ENCODE measurements at places on chromosomes 4 and X.

- peak; percentile 10 for DNase-seq
Measured at GRCh38 chrX:73400136-73400748, 46.6 kb upstream of the CDX4 start.

- DNase-seq = peak; percentile 79
Measured at GRCh38 chr4:108492816-108493595, 127.4 kb upstream of the RPL34 start.

DNA sequence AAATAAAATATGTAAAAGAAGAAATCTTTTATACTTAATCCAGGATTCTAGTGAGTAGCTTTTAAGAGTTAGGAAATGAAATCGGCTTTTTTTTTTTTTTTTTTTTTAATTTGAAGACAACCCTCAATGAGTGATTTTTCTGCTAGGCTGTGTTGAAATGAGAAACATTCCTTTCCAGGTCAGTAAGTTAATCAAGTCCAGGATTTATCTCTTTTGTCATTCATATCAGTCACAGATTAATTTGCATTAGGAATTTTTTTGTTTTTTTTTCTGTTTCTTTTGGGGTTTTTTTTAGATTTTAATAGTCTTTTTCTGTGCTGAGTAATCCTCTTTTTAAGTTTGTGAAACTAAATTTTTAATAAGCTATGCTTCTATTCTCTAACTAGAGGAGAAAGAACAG lies 448.1 kb downstream of the ADGRL3 start:
- DNase-seq = no peak

GRCh38 chr4:53941331-53941730 lies 123.1 kb downstream of the CHIC2 start:
- DNase-seq = no peak

- no peak for DNase-seq
Measured at GRCh38 chr4:40662962-40663604, 33.4 kb upstream of the RBM47 start.

DNA sequence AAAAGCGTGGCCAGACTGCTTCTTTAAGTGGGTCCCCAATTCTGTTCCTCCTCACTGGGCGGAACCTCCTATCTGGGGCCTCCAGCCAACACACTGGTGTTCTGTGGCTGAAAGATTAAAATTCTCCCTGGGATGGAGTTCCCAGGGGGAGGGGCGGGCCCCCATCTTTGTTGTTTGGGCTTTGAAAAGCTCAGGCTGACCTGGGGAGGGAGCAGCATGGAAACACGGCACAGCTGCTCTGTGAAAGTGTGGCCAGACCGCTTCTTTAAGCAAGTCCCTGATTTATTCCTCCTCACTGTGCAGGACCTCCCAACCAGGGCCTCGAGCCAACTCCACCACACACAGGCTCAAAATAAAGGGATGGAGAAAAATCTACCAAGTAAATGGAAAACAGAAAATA lies 219.5 kb downstream of the TMEM47 start:
- no peak for DNase-seq

DNA sequence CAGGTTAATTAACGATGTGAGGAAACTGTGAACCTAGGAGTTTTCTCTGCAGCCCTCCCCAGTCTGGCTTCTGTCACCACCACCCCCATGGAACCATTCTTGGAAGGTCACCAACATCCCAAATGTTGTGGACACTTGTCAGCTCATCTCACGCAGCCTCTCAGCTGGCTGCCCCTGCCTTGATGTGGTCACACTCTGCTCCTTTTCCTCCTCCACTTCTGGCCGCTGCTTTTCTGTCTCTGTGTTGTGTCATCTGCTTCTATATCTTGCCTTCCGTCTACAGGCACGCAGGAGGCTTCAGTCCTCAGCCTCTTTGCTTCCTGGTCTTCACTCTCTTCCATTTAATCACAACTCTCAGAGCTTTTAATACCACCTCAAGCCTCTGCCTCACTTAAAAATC lies 371.5 kb upstream of the SLIT2 start:
- DNase-seq = peak; percentile 52

DNA sequence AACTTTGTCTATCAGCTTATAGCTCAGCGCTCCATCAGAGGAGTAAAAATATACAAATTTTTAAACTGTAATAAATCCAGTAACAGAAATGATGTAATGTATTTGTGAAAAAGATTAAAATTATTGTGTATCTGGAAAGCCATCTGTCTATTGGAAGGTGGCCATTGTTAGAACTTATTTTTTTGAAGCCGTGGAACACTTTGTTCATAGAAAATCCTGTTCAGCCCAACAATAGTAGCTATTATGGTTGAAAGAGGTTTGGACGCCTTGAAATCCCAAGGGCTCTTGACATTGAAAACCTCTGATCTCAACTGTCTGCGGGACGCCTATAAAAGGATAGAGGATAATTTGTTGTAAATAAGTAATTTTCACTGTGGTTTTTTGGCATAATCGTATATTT lies 98.3 kb downstream of the RAPGEF2 start:
- no peak for DNase-seq

DNA sequence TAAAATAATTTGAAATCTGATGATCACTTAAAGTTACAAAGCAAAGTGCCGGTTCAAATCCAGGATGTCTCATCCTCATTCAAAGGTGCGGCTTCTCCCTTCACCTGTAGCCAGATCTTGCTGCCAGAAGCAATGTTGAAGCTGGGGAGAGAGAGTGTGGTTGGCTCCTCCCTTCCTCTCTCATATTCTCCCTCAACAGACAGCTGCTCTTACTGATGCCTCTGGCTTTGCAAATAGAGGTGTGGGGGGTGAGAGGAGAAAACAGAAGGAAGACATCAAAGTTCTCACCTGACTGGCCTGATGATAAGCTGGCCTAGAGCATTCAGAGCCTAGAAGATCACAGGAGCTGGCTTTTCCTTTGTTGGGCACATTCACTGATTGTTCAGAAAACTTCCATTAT lies 28.3 kb upstream of the BTC start:
- no peak for DNase-seq

DNA sequence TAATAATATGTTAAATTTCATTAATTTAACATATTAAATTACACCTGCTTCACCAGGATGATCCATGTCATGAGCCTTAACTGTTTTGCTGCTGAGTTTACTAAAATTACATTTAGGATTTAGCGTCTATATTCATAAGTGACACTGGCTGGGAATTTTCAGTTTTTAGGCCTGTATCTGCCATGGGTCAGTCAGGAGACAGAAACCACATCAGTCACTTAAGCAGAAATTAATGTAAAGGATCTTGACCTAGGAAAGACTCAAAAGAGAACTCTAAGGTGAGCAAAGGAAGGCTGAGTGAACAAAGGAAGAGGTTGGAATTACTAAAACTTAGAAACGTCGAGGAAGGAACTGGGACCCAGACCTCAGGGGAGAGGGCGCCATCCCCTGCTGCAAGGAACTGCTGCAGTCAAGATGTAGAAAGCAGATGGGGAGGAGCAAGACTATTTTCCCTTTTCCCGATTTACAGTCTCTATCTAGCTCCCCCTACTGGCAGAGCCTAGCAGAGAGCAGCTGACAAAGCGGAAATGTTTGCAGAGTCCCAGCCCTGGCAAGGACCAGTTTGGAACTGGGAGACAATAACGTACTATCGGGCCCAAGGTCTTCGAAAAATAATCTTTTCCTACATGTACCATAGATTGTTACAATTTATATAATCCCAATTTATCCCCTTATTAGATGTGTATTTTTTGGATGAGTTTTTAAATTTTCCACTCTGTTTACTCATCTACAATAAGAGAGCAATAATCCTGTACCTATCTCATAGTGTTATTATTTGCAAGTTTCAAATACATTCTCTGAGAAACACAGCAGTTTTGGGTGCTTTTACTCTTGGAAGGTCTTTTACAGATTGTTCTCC lies 22.6 kb upstream of the RBBP7 start:
- DNase-seq = peak; percentile 90

DNA sequence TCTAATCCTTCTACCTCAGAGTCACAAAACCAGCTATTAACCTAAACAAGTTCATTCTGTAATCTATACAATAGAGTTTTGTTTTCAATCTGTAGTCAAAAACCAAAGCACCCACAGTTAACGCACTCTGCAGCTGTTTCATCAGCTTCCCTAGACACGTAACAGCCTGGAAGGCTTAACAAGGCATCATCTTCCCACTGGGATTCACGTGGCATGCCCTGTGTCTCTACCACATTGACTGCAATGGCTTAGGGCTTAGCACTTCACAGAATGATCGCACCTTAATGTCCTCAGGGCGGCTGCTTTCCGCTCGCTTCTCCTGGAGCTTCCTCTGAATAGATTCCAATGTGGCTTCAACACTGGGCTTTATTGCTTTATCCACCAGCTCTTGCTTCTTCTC lies 49.7 kb upstream of the NAP1L5 start:
- DNase-seq = no peak

DNA sequence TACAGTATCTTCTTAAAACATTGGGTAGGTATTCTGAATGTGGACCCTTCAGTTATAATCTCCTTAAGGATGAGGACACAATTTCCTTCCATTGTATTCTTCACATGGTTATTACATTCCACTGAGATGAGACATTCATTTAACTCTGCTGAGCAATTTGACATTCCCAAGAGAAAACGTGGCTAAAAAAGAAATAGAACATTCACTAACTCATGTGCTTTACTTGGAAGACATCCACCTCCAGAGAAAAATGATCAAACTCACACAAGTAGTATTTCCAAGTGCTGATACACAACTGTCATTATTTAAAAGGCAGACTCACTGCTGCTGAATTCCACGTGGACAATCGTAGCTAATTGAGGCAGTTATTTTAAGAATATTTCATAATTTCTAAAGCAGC lies 227.9 kb upstream of the ANKRD50 start:
- DNase-seq = no peak

GRCh38 chr4:184448821-184449220 lies 25.5 kb downstream of the IRF2 start:
- DNase-seq = no peak

- DNase-seq = peak; percentile 9
Measured at GRCh38 chrX:19512961-19513360, 2.3 kb downstream of the MAP3K15 start.

GRCh38 chr4:176638992-176639391 lies 153.7 kb downstream of the VEGFC start:
- no peak for DNase-seq

- no peak for DNase-seq
Measured at GRCh38 chr4:171594293-171594692, 218.9 kb upstream of the GALNTL6 start.

DNA sequence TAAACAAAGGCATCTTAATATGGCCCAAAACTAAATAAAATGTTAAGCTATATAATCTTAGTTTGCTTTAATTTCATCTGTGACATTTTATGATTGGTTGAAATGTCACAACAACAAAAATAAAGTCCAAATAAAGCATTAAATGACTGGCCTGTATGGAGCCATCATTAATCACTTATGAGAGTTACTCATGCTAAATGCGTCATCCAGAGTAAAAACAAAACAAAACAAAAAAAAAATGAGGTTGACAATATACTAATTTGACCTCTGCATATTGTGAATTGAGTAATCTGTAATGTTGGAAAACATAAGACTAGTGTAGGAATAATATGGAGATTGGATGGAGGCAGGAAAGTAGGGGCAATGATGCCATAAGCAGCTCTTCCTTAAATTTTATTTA lies 139.7 kb downstream of the MAPK10 start:
- DNase-seq = no peak

GRCh38 chrX:9942086-9942485 lies 25.1 kb upstream of the CLDN34 start:
- no peak for DNase-seq

- DNase-seq = peak; percentile 96
Measured at GRCh38 chrX:154373340-154374306, 811 bp downstream of the FLNA start.

GRCh38 chrX:131741103-131741581 lies 197.3 kb downstream of the OR13H1 start:
- DNase-seq = peak; percentile 42

- no peak for DNase-seq
Measured at GRCh38 chrX:124540474-124540873, 194.1 kb downstream of the SH2D1A start.

DNA sequence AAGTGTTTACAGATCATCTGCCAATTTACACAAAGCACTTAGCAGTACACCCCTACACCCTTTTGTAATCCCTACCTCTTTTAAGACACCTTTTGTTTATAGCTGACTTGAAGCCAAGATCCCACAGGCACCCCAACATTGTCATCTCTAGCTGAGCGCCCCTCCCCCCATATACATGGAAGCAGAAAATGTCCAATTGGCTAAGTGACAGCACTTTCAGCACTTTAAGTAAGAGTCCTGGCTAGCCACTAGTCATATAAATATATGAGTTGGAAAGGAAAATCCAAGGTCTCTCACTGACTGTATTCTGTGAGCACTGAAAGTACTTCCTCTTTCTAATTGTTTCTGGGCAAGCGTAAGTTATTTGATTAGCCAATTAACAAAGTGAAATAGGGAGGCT lies 108.2 kb downstream of the NSUN7 start:
- DNase-seq = no peak

GRCh38 chr4:175823015-175823742 lies 11.1 kb upstream of the GPM6A start:
- DNase-seq = no peak

- DNase-seq = no peak
Measured at GRCh38 chr4:107643021-107643420, 77.0 kb downstream of the PAPSS1 start.

GRCh38 chrX:68503836-68504636 lies 5.2 kb downstream of the YIPF6 start:
- DNase-seq = no peak

- no peak for DNase-seq
Measured at GRCh38 chrX:48491809-48492208, 15.8 kb downstream of the FTSJ1 start.

- peak; percentile 13 for DNase-seq
Measured at GRCh38 chr4:154366956-154367355, 124.6 kb downstream of the DCHS2 start.

DNA sequence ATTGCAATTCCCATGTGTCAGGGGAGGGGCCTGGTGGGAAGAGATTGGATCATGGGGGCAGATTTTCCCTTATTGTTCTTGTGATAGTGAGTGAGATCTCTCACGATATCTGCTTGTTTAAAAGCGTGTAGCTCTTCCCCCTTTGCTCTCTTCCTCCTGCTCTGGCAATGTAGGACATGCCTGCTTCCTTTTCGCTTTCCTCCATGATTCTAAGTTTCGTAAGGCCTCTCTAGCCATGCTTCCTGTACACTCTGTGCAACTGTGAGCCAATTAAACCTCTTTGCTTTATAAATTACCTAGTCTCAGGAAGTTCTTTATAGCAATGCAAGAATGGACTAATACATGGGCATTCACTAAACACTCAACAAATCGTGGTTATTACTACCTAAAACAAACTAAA lies 37.2 kb upstream of the PAPSS1 start:
- no peak for DNase-seq

All from ELF-1 (cell line).